Progenitor cell of endocrine pancreas (in vitro differentiated cells): ENCODE measurements at places on chromosomes 7 and 10. TPM values are rescaled to one million over a fixed set of nuclear protein-coding genes. Genes with fewer than 3 reads are reported as not detected.

DNA sequence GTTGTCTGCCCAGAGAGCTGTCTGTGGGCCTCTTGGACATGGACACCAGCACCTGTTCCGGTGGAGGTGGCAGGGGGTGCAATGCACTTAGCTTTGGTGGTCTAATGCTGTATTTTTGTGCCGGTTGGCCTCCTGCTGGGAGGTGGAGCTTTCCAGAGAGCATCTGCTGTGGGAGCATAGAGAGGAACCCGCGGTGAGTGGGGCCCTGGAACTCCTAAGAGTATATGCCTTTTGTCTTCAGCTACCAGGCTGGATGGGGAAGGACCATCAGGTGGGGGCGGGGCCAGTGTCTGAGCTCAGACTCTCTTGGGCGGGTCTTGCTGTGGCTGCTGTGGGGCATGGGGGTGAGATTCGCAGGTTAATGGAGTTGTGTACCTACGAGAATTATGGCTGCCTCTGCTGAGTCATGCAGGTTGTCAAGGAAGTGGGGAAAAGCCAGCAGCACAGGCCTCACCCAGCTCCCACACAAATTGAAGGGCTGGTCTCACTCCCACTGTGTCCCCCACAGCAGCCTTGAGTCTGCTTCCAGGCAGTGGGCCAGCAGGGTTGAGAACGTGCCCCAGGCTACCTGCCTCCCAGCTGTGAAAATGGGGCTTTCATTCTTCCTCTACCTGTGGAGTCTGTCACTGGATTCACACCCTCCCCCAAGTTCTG lies 29.0 kb downstream of the JAKMIP3 start:
- no peak for DNase-seq

GRCh38 chr7:134619627-134620331 lies 26.9 kb upstream of the BPGM start:
- no peak for DNase-seq

- DNase-seq: no peak
Observed at GRCh38 chr10:76404531-76404930, 973.1 kb downstream of the LRMDA start.

- no peak for DNase-seq
Observed at GRCh38 chr10:102141583-102142107, 8.8 kb downstream of the PPRC1 start.

- DNase-seq: no peak
Observed at GRCh38 chr10:97648562-97649404, 8.3 kb downstream of the PI4K2A start.

GRCh38 chr7:136053689-136054485 lies 76.7 kb upstream of the MTPN start:
- no peak for DNase-seq

DNA sequence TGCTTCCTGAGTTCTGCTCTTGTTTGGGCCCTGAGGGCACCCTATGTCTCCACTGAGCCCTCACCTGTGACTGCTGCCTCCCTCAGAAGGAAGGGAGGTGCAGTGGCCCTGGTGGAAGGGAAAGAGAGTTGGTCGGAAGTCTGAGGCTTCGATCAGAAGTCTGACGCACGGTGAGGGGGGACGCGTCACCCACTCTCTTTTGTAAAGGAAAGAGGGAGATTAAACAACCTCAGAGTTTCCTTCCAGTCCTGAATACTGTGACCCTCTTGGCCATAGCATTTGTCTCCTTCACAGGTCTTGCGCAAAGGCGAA lies 31.4 kb upstream of the TRIM8 start:
- no peak for DNase-seq

- DNase-seq: no peak
Observed at GRCh38 chr10:26804418-26805393, 56.1 kb downstream of the ABI1 start.

GRCh38 chr10:91880310-91880709 lies 29.0 kb downstream of the FGFBP3 start:
- no peak for DNase-seq

DNA sequence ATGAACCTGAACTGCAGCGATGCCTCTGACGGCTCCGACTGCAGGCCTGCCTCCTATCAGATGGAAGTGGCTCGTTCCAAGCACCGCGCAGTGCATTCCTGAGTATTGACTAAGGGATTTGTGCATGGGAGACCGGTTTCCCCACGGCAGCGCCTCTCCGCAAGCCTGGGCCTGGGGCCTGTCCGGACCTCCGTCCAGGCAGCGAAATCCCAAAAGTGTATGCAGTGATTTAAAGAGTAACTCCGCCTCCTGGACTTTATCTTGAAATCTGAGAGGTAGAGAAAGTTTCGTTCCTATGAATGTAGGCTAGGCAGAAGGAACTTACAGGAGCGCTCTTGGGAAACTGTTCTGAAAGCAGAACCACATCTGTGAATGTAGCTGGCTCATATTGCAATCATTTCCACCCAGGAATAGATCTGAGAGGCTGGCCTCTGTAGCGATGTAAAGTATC lies 106.2 kb upstream of the CELF2 start:
- DNase-seq: peak; percentile 23

Gene GIMAP5
- total RNA-seq: not detected in 2 replicates

Gene PDCD11
- 56.1 and 58.1 TPM in 2 replicates for total RNA-seq

Gene ZNF503
- total RNA-seq: 31.7 and 33.7 TPM in 2 replicates

Gene CUBN
- total RNA-seq: 0.98 and 1.5 TPM in 2 replicates

Gene TAS2R41
- total RNA-seq: not detected in 2 replicates

Gene OR13A1
- 0.38 TPM in 2 replicates for total RNA-seq

Gene VAX1
- not detected in 2 replicates for total RNA-seq
